ENCODE measurements at places on chromosomes 7 and 10.
A peak's percentile ranks its signal among the peaks of the same experiment; 100 is the strongest.

DNA sequence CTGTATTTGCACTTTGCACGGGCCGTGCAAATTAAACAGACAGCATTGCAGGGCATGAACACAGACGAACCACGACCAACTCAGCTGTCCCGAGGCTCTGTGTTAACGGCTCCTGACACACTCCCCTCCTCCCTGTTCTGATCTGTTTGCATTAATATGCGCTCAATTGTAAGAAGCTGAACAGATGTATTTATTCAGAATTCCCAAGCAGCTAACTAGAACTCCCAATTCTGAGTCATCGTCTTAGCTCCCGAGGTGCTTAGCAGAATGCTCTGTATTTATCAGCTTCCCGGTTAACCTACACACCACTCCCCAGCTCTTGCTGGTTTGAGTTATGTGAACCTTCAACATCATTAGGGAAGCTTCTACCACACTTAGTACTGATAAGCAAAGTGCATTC, 286.4 kb downstream of the PTPRN2 start:
- no peak for DNase-seq

GRCh38 chr10:56745490-56745889, 384.4 kb upstream of the ZWINT start:
- DNase-seq, result no peak

- peak; percentile 65 for DNase-seq
Measured at GRCh38 chr7:35430547-35431153, 176.8 kb upstream of the TBX20 start.

DNA sequence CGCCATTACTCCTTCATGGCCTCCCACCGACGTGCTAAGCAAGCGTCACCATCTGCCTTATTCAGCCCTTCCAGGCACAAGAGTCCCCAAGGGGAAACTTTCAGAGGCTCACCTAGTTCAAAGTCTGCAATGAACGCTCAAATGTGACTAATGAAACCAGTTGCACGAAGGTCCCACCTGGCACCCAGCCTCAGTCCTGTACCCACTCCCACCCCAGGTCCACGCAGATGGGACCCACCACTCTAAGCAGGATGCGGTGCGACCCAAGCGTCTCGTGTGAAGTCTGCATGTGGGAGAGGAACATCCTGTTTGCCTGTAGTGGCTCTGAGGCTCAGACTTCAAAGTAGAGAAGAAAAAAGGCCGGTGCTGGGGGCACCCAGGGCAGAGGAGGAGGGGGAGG, 40.3 kb downstream of the RGS10 start:
- DNase-seq, result no peak

DNA sequence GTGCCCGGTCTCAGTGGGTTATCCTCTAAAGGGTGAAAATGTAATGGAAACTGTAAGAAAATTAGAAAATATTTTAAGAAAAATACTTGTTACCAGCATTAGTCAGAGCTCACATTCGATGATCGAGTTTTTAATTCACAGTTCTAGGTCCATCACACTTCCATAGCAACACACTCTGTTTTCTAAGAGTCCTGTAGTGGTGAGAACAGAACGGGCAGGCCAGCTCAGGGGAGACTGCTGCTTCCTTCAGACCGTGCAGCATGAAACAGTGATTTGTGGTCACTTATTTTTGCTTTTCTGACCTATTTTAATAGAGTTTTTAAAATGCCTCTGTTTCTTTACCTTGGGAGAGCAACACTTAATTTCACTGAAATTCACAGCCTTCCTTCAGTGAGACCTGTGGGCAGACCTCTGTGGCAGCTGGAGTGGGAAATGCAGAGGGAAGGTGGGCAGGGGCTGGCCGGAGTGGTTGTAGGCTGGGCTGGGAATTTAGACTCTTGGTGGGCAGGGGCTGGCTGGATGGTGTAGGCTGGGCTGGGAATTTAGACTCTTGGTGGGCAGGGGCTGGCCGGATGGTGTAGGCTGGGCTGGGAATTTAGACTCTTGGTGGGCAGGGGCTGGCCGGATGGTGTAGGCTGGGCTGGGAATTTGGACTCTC, 1.5 kb downstream of the SUN1 start:
- no peak for DNase-seq

- DNase-seq, result no peak
Measured at GRCh38 chr10:93773120-93773519, 15.4 kb downstream of the LGI1 start.

DNA sequence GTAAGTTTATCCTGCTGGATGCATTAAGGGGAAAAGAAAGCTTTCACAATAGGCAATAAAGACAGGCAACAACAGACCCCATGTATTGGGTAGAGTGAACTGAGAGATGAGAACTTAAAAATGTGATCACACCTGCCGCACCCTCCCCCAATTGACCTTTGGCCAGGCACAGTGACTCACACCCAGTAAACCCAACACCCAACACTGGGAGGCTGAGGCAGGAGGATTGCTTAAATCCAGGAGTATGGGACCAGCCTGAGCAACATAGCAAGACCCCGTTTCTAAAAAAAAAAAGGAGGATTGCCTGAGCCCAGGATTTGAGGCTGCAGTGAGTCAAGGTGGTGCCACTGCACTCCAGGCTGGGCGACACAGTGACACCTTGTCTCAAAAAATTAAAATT, 86.9 kb downstream of the MPP7 start:
- no peak for DNase-seq

- DNase-seq, result peak; percentile 75
Measured at GRCh38 chr7:21944616-21945453, 864 bp downstream of the CDCA7L start.

- no peak for DNase-seq
Measured at GRCh38 chr7:121831801-121832200, 41.2 kb upstream of the PTPRZ1 start.

DNA sequence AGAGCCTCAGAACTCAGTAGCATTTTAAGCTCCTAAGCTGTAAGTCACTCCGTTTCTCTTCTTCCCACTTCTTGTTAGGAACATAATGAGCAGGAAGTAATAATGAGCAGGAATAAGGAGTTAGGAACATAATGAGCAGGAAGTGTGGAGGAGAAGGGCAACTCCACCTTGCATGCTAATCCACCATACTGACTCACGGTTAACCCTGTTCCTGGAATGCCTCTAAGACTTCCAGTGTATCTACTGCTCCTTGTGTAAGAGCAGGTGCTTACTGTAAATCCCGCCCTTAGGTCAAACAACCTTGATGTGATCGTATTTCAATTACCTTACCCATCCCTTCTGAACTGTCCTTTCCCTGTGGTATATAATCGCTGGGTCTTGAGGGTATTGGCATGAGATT, 528.7 kb downstream of the CALN1 start:
- DNase-seq, result no peak

- DNase-seq, result peak; percentile 71
Measured at GRCh38 chr7:102140952-102141370, 145.7 kb upstream of the SH2B2 start.

GRCh38 chr7:27140126-27140857, 3.2 kb downstream of the HOXA5 start:
- DNase-seq, result no peak

DNA sequence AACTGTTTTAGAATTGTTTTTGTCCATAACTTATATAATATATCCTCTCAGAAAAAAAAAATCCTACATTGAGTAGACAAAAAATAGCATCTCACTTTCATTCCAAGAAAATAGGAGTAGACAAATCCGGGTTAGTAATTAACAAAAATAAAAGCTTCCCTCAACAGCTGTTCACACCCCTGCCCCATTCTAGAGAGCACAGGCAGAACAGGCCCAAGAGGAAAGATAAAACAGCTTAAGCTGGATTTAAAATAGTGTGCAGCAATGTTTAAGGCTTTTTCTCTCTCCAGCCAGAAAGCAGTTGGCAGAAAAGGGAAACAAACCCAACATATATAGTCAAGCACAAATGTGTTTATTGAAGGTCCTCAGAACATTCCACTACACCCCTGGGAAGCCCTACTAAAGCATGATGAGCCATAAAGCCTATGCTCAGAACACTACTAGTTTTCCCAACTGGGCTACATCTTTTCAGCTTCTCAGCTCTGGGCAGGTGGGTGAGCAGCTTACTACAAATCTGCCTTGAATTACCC, 189.9 kb downstream of the MTERF1 start:
- no peak for DNase-seq

- peak; percentile 46 for DNase-seq
Measured at GRCh38 chr10:49362596-49363260, 33.2 kb downstream of the DRGX start.

DNA sequence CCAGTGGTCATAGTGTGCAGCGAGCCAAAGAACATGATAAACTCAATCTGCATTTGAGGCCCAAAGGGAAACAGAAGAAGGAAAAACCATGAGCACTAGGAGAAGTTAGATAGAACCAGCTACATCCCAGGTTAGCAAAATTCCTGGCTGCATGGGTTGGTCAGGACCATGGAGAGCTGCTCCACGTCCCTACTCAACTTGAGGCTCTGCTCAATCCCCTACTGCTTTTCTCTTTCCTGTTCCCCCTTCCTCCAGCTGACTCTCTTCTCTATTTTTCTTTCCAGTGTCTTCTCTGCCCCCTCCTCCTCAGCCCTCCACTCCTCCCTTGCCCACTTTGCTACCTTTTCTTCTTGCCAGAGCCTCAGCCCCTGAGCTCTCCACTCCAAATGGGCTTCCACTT, 21.9 kb upstream of the VSIR start:
- peak; percentile 48 for DNase-seq

DNA sequence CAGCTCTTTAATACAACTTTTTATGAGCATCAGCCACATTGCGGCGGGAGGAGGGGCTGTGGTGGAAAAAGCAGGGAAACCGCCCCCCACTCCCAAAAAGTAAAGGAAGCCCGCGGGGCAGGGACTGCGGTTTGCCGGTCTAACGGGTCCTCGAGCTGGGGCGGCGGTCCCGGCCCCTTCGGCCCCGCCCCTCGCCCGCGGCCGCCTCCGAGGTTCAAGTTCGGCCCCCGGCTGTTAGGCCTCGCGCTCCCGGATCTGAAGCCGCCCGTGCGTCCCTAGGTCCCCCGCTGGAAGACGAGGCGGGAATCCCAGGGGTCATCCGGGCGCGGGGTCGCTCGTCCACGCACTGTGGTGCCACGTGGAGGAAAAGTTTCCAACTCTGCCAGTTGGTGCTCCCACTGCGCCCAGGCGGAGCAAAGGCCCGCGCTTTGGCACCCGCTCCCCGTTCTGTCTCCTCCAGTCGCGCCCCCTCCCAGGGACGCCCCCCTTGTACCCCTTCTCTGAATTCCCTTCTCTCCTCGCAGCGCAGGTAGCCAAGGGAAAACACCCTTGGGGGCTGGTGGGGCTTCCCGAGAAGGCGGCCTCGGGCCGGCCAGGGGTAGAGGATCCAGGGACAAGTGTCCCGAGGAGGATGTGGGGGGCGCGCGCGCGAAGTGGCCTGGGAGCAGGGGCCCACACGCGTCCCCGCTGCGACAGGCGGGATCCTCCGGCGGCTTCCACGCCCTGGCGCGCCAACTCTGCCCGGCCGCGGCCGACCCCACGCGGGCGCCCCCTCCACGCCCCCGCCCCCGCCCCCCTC, 798 bp upstream of the AUTS2 start:
- peak; percentile 93 for DNase-seq

DNA sequence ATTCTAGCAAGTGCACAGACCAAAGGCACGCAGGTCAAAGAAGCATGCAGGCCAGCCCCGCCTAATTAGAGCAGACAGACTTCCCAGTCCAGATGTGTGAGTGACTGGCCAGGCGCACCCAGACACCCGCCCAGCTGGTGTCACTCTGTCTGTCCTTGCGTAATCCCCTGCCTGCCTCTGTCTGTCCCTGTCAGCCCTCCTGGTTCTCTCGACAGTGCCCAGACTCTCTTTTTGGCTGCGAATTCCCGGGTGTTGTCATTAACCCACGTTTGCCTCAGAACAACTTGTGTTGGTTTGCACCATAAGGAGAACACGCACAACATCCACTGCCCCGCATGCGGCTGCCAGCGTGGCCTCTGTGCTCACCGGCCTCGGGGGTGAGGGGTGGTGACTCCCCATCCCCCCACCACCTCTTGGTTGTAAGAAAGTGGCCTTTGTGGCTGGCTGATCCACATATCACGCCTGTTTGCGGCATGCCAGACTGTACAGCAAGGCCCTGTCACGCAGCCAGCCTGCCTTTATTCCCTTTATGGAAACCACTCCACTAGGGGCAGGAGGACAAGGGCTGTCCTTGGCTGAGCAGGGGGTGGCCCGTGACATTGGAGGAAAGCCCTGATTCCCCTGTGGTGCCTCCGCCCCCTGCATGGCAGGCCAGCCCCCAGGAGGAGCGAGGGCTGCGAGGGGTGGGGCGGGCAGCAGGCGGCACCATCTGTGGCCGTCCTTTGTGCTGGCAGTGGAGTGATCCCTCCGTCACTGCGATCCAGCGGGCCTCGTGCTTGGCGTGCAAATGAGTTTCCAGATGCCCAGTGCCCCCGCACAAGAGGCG, 72.8 kb upstream of the PPIF start:
- peak; percentile 90 for DNase-seq

GRCh38 chr7:8133188-8133848, 128.6 kb downstream of the ICA1 start:
- no peak for DNase-seq

- peak; percentile 74 for DNase-seq
Measured at GRCh38 chr10:72340510-72341261, 14.0 kb downstream of the DNAJB12 start.

DNA sequence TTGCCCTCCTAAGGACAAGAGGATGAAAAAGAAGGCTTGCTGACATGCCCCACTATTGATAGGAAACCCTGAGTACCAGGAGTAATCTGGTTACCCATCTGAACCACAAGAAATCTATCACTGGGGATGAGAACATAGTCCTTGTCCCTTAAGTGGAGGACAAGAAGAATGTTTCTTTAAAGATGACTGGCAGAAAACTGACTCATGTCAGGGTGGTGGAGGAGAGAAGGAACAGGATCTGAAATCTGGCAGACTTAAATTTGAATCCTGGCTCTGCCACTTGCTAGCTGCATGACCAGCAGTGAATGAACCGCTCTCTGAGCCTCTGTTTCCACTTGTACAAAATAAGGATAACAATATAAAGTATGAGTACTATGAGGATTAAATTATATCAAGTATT, 38.9 kb upstream of the XPNPEP1 start:
- no peak for DNase-seq

GRCh38 chr7:122068046-122068445, 76.0 kb downstream of the AASS start:
- DNase-seq, result no peak

- DNase-seq, result no peak
Measured at GRCh38 chr7:80923211-80923612, 4.4 kb upstream of the SEMA3C start.

All from NB4 (cell line).